ENCODE measurements at places on chromosomes 2 and 18.
A peak's percentile ranks its signal among the peaks of the same experiment; 100 is the strongest.

GRCh38 chr2:230984393-230985220 is 11.3 kb upstream of the SPATA3 start:
- DNase-seq: peak; percentile 52

DNA sequence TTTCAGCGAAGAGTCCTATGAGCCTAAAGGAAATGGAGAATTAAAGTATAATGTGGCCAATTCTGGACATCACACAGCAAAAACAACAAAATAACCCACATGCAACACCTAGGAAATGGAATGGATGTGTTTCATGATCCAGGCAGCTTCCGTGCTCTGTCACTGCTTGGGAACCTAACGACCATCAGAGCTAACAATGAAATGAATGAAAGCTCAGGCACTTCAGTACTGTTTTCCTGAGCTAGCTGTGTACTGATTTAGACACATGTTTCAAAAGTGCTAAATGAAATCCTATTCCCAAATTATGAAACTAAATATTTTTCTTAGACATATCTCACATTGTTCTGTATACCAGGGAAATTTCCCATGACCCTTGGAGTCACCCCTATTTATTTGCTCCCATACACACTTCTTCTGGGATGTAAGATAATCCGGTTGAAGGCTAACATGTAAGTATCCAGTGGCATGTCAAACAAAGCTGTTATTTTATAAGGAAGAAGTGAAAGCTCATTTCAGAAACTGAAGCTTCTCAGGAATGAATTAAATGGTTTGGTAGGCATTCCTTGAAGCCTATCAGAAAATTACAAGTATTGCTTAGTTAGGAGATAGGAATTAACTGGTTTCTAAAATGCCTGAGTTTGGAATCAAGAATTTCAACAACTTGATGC is 108.5 kb upstream of the RND3 start:
- DNase-seq: no peak

GRCh38 chr2:61214171-61214570 is 52.2 kb downstream of the C2orf74 start:
- no peak for DNase-seq

DNA sequence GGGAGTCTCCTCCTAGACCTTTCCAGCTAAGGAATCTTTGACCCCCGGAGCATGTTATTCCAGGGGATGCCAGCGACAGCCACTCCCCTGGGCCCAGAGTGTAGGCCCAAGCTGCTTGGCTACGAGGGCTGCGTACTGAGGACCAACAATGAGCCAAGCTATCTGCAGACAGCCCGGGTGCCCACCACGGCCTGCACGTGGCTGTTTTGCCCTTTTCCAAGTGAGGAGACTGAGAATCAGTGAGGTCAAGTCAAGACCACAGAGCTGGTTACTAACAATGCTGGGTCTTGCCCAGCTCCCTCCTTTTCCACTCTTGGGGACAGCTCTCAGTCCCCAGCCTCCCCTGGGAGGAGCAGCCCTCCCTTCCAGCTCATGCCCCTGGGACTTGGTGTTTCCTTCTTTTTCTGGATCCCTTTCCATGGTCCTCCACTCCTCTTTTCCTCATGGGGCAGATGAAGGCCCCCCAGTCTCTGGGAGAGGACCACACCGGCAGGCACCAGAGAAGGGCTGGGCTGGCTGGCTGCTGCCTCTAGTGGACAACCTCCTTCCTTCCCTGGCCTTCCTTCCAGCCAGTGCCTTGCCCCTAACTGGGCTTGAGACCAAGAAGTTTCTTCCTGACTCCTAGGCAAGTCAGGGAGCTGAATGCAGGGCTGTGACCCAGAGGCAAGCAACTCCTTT is 550 bp upstream of the MALL start:
- DNase-seq: no peak

GRCh38 chr2:142509401-142509800 is 368.1 kb upstream of the KYNU start:
- no peak for DNase-seq

DNA sequence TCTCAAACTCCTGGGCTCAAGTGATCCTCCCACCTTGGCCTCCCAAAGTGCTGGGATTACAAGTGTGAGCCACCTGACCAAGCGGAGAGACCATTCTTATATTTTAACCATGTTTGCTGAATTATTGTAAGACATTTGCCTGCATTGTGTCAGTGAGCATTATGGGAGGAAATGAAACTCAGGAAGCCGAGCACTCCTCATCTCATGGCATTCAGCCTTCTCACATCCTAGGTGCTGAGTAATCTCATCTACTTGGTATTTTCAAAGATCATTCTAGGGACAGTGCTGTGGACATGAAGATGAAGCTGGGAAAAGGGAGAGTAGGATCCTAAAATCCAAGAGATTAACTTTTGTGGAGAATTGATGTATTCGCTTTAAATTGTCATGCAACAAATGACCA is 66.1 kb downstream of the NAPG start:
- no peak for DNase-seq

- no peak for DNase-seq
Observed at GRCh38 chr18:65239787-65240186, 511.0 kb upstream of the CDH7 start.

GRCh38 chr2:86253424-86253823 is 54.2 kb downstream of the MRPL35 start:
- no peak for DNase-seq

GRCh38 chr18:63213936-63214671 is 105.5 kb downstream of the BCL2 start:
- DNase-seq: no peak

DNA sequence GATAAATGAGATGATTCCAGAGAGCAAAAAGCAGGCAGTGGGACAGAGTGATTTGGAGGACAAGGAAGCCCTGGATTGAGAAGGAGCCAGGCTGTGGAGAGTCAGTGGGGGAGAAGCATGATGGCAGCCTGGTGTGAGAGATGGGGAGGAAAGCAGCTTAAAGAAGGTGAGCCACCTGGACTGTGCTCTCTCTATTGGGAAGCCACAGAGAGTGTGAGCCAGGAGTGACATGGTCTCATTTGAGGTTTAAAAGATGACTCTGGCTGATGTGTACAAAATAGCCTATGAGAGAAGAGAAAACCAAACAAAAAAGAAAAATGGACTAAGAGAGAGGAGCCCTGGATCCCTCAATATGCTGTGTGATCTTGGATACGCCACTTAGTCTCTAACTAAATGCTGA is 12.9 kb upstream of the EPAS1 start:
- no peak for DNase-seq

DNA sequence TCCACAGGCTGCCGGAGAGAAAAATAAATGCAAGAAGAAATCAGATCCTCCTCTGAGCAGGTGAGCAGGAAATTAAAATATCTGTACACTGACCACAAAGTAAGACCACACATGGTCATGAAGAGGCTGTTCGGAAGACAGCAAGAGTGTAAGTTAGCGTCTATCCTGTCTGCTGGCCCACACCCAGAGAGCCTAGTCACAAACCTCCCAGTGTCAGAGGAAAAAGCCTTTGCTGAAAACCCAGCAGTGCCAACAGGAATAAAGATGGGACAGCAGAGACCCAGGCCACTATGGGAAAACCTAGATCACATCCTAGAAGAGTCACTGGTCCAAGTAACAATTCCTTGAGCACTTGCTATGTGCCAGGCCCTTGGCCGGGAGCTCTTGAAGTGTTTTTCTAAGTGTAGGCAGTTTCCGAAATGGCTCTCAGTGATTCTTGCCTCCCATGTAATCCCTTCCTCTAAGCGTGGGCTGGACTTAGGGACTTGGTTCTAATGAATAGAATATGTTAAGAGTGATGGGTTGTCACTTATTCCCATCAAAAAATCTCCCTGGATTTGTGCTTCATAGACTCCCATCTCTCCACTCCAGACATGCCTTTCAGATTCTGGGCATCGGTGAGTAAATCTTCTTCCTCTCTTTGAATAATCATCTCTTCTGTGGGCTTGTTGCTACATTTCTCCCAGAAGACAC is 110.9 kb upstream of the PKDCC start:
- DNase-seq: no peak

DNA sequence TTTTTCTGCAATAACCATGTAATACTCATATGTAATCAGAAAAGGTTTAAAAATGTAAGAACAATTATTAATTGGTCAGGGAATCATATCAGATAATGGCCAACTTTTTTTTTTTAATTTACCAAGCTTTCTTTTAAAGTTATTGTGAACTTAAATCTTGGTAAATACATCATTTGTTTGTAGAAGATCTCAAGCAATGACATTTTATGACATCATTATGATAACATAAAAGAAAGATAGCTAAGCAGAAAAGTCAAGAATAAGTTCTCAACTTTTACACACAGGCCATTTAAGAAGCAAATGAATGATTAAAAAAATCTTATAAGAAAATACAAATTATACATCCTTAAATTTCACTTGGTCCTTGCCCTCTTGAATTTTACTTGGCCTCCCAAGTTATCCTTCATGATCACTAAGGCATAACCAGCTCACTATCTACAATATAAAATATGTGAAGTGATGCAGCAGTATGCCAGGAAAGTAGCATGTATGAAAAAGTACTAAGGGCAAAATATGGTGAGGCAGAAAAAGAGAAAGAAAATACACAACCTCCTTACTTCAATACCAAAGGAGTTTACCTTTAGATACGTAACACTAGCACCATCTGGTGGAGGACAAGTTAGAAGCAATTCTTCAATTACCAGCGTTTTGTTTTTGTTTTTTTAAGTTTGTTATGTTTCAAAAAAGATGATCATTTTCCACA is 116.6 kb downstream of the SRBD1 start:
- no peak for DNase-seq

DNA sequence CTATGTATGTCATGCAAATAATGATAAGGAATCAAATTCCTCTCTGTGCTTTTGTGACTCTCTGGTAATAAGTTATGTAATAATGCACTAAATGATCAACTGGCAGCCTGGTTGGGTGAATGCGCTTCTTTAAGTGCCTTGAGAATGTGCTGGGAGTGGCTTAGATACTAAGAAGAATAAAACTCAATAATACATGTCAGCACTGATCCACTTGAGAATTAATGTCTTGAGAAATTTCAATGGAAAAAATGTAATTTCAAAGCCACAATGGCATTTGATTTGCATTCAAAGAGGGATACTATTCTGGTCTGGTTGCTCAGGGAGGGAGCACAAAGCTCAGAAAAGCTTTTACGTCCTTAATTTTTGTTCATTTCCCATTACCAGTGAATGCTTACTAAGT is 137.7 kb upstream of the MMADHC start:
- DNase-seq: no peak

DNA sequence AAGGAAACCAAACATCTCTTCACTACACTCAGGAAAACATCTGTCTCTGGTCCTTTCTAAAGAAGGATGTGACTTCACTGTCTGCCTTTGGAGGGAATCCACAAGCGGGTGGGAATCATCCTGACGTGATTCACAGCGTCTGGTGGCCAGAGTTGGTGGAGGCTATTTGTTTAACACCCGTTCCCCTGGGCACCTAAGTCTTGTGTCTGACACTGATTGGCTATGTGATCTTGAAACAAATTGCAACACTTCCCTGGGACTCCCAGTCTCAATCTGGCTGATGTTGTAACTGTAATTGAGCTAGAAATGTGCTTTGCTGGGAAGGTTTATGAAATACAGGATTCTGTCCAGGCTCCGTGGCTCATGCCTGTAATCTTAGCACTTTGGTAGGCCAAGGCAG is 28.8 kb upstream of the SIX3 start:
- no peak for DNase-seq

DNA sequence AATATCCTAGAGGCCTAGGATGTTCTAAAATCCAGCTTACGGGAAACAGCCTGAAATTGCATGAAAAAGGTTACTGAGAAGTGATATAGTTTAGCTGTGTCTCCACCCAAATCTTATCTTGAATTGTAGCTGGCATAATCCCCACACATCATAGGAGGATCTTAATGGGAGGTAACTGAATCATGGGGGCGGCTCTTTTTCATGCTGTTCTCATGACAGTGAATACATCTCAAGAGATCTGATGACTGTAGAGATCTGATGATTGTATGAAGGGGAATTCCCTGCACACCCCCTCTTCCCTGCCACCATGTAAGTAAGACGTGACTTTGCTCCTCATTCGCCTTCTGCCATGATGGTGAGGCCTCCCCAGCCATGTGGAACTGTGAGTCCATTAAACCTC is 385.6 kb upstream of the ID2 start:
- DNase-seq: no peak

DNA sequence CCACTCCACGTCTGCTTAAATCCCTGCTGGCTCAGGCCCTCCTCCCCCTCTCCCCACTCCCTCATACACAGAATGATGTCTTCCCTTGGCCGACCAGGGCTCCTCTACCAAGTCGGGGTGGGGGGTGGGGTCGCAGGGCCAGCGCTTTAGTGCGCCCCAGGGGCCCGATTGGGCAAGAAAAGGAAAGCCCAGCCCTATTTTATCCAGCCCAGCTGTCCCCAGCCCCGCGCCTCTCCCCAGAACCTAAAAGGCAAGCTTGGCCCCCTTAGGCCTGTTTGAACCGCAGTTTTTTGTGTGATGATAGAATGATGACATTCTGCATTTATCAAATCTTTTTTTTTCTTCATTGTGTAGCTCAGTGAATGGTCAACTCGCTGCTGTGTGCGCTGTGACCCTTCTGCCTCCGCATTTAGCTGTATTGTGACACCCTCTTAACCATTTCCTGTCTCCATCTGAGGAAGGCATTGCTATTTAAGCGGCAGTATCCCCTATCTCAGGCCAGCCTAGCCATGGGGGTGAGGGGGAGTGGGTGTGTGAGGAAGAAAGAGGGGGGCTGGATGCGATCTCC is 231.4 kb downstream of the HAUS1 start:
- DNase-seq: no peak

DNA sequence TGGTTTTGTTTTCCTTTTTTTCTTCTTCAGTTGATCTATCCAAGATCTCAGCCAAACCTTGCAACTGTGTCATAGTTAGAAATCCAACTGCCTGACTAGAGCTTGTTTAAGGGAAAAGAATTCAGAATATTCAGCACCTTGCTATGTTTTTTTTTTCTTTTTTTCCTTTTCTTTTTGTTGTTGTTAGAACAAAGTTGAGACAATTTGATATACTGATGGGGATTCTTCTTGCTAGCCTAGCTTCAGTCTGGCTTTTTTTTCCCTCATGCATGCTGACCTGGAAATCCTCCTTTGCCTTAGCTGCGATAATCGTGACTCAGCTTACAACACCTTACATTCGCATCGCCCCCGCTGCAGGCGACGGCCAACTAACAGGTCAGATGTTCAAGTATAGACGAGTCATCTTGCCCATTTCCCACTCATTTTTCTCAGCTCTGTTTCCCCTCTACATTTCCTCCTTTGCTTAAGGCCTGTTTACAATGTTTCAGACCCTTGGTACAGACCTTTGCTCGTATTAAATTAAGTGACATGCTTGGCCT is 487.2 kb upstream of the RAB12 start:
- DNase-seq: no peak

DNA sequence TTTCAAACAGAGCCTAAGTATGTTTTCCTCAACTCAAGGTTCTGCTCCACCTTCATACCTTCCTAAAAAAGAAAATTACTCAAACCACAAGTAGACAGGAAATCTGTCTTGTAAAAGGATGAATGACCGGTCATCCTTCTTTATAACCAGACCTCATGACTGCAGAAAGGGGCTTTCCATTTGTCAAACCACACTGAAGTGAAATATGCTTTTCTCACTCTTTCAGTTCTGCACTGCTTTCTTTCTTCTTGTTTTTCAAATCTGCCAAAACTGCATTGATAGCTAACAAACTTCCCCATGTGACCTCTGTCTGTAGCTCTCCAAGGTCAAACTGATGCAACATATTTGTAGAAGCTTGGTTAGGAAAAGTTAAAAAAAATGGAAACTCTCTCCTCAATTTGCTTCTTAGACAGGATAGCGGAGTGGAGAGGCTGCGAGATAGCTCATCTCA is 308.9 kb upstream of the CCDC68 start:
- peak; percentile 15 for DNase-seq

GRCh38 chr2:66834859-66835258 is 399.9 kb downstream of the MEIS1 start:
- no peak for DNase-seq

Measured in GM18507 (cell line).